ENCODE measurements at places on chromosomes 16 and 17.
A peak's percentile ranks its signal among the peaks of the same experiment; 100 is the strongest.

GRCh38 chr16:73326221-73326620 lies 278.3 kb upstream of the ZFHX3 start:
- DNase-seq, result no peak

DNA sequence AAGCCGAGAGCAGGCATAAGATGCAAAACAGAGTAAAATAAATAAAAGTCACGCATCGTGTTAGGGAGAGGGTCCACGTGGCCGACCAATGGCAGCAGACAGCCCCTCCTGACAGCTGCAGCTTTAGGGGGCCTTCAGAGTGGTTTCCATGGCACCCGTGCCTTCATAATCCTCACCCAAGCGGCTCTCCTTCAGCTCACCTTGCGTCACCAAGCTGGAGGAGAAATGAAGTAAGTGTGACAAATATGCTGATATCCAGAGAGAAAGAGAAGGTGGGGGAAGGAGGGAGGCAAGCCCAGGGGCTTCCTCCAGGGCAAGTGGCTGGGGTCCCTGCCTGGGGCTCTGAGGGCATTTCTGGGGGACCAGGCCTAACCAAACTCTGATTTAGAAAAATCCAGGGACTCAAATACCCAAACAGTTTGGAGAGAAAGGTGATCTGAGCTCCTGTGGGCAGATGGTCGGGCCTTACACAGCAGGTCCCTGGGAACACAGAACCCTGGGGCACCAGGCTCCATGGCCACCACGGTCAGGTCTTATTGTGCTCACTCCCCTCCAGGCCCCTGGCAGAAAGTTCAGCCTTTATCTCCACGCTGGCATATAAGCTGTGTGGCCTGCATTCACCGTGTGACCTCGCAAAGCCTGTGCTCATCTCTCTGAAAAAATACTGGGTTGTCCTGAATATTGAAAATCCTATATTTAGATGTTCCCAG lies 80.7 kb upstream of the TNRC6C start:
- no peak for DNase-seq

DNA sequence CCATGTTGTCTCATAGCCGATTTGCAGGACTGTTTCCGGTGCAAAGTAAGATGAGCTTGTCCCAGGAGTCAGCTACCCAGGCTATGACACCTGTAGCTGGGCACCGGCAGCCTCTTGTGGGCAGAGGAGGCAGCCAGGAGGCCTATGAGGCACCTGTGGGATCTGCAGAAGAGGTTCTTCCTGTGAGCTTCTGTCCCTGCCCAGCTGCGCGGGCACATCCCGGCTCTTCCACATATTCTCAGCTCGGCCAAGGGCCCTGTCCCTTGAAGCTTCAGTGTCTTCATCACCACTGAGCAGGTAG lies 21.3 kb upstream of the CAPN15 start:
- DNase-seq, result no peak

- peak; percentile 88 for DNase-seq
Measured at GRCh38 chr16:3027983-3028715, 4.3 kb downstream of the THOC6 start.

DNA sequence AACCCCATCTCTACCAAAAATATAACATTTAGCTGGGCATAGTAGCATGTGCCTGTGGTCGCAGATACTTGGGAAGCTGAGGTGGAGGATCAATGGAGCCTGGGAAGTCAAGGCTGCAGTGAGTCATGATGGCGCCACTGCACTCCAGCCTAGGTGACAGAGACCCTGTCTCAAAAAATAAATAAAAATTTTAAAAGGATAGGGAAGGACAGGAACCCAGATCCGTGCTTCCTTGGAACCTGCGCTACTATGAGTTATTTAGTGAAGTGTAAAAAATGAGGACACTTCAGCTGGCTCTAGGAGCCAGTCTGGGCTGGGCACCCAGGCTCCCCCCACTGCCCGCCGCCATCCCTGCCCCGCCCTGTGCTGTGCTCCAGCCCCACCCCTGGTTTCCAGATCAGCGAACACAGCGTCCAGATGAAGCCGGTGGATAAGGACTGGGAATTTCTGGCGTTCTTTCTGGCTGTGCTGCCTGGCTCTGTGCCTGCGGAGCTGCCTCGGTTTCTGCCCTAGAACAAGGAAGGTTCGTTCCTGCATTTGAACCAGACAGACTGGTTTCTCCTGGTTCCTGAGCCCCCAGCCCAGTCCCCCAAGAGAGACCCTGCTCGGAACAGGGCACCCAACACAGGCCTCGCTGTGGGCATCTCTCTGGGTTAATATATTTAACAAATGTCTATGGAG lies 18.5 kb downstream of the PLLP start:
- DNase-seq, result no peak

DNA sequence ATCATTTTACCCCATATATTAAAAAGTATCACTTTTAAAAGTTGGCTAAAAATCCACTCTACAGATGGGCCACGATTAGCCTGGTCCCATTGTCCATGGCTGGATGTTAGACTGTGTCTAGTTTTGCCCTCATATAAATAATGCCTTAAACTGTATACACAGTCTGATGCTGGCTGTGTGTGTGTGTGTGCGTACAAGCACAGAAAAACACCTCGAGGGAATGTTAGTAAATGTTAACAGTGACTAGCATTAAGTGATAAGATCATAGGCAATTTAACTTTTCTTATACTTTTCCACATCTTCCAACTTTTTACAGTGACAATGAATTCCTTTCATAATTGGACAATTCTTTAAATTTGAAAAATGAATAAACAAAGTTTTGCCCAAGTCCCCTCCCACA lies 8.2 kb downstream of the NOS2 start:
- no peak for DNase-seq
